OCI-M1 (cell line): ENCODE measurements at places on chromosomes 3 and 15.

DNA sequence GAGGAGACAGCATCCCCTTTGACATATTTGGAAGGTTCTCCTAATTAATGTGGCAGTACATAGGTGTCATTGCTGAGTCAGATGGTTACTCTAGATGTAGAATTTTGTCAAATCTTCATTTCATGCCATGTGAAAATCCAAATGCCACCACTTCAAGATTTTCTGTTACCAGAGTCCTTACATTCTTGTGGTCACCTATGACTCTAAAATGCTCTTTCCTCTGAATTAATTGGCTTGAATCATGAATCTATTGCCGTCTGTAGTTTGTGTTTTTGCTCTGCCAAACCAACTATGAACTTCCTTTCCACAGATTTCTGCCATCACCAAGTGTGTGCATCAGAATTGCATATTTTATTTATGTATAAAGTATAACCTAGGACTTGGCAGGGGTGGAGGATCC, 269.4 kb upstream of the ZPLD1 start:
- no peak for DNase-seq

DNA sequence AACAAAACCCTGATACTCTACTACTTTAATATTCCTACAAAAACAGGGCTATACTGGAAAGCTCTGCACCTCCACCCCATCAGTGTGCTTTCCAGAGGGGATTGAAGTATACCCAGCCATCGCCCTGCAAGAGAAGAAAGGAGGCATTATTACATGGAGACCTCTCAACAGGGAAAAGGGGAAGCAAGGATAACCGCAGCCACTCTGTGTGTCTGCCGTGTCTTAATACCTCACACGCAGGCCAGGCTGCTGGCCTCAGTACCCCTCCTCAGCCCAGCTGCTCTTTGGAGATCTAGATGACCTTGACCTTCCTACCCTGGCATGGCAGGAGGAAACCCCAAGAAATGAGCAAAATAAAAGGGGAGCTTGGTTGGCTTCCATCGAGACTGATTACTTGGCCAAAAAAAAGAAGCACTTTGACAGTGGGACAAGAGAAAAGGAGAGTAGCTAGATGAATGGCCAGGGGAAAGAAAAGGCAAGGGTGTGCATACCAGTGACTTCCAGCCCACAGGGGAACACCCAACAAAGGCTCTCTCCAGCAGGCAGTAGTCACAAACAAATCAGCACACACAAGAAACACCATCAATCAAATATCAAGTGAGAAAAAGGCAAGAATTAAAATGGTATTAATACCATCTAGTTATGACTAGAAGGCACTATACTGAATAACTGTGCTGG, 129.4 kb downstream of the STT3B start:
- no peak for DNase-seq

- peak; percentile 56 for DNase-seq
Measured at GRCh38 chr3:112582244-112582874, 20.5 kb downstream of the SLC35A5 start.

GRCh38 chr3:14175383-14176037, 2.9 kb downstream of the XPC start:
- peak; percentile 87 for DNase-seq
